HCT116 (cell line): ENCODE measurements at places on chromosomes 12 and 14. TPM values are rescaled to one million over a fixed set of nuclear protein-coding genes. Genes with fewer than 3 reads are reported as not detected.

DNA sequence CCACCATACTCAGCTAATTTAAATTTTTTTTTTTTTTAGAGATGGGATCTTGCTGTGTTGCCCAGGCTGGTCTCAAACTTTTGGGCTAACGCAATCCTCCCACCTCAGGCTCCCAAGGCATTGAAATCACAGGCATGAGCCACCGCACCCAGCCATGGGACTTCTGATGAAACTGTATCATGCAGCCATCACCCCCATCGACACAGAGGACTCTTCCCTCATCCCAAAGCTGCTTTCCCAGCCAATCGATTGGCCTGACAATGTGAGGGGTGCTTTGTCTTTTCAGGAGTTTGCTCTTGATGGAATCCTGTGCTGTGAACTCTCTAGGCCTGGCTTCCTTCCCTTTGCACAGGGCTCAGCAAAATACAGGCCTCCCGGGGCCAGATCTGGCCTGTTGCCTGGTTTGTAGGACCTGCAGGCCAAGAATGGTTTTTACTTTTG is 59.6 kb upstream of the NCOR2 start:
- DNase-seq = no peak

ADGRD1 gene
- total RNA-seq = 0.44 TPM

- peak; percentile 18 for DNase-seq
Measured at GRCh38 chr12:22100958-22101748, 55.1 kb downstream of the CMAS start.

DNA sequence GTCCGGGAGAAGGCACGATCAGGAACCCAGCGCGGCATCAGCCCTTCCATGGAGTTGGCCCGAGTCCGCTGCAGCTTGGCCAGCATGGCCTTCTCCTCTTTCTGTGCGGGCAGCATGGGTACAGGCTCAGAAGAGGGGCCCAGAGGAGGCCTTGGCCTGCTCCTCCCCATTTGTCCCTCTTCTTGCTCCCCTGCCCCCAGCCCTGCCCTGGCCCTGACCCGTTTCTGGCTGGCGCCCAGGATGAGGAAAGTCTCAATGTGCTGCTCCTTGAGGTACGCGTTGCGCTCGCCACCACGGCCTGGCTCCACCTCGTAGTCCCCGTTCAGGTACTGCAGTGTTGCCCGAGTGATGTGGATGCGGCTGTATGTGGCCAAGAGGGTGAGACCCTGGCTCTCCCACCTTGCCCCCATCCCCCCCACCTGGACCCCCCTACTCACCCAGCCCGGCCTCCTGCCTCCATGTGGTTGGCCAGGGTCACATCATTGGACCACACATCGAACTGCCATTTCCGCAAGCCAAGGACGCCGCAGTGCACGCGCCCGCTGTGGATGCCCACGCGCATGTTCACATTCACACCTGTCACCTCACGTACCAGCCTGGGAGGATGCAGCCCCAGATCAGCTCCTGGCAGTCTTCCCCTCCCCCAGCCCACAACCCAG is 12.8 kb downstream of the ADCY6 start:
- DNase-seq = no peak

GRCh38 chr14:22547313-22547947 is 41.6 kb downstream of the DAD1 start:
- no peak for DNase-seq

GCN1 gene
- total RNA-seq = 184 TPM
